Ascending aorta (tissue), 2 donors: ENCODE measurements at places on chromosomes 16 and 17.
A peak's percentile ranks its signal among the peaks of the same experiment; 100 is the strongest.

DNA sequence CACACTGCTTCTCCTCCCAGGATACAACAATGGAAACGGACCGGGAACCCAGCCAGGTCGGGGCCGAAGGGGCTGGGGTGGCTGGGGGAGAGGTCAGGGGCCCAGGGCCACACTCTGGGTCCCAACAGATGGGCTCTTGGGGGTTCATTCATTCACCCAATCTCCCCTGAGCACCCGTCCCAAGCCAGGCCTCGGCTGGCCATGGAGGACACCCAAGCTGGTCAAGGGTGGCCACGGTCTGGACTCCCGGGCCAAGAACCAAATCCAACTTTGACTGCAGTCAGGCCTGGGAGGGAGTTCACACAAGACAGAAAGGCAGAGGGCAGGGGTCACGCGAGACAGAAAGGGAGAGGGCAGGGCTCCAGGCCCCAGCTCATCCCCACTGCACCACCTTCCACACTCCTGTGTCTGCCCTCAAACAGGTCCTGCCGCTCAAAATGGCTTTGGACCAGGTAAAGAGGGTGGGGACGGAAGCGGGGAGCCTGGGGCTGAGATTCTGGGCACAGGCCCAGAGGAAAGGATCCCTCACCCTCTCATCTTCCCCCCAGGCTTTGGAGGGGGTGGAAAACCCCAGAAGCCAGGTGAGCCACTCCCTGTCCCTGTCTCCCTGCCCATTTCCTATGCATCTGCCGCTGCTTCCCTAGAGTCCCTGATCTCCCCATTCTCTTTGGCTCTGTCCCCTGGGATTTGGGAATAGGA is 12.3 kb upstream of the PKMYT1 start:
- no peaks in the 10 kb centered on the region for H3K36me3 ChIP-seq
- H3K4me3 ChIP-seq = no peak overlapping the region
- H3K4me1 ChIP-seq = no peaks in the 10 kb centered on the region
- no peak overlapping the region for H3K27ac ChIP-seq
- DNase-seq = no peak

DNA sequence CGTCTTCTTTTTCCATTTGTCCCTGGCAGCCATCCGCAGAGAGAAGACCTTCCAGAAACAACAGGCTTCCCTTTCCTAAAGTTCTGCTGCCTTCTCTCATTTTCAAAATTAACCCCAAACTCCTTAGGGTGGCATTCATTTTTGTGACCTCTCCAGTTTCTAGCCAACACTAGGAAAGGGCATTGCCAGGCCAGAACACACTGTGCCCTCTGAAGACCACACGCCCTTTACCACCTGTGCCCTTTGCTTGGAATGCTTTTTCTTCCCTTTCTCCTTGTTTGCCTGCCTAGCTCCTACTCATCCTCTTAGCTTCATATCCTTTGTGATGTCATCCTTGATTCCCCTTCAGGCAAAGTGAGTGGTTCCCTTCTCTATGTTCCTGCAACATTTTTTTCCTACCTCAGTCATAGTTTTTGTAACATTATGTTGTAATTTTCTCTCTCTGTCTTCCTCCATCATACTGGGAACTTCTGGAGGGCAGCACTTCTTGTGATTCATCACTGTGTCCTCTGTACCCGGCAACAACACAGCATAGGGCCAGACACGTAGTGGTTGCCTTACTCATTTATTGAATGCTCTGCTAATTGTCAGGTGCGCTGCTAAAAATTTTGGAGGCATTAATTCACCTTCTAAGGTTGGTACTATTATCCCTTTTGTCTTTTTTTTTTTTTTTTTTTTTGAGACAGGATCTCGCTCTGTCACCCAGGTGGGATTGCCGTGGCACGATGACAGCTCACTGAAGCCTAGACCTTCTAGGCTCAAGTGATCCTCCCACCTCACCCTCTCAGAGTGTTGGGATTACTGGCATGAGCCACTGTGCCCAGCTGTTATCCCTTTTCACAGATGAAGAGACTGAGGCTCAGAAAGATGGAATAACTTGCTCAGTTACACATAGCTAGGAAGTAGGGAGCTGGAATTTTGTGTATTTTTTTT is 1.0 kb downstream of the KAT8 start:
- peak overlapping the region; percentile 81 for H3K4me3 ChIP-seq
- H3K4me1 ChIP-seq = peaks cover 13% of the 10 kb centered on the region
- peaks cover 29% of the 10 kb centered on the region for H3K36me3 ChIP-seq
- peak overlapping the region; percentile 97 for H3K27ac ChIP-seq

- H3K4me3 ChIP-seq = no peak overlapping the region
- H3K27me3 ChIP-seq = no peaks in the 10 kb centered on the region
- no peaks in the 10 kb centered on the region for H3K4me1 ChIP-seq
Observed at GRCh38 chr16:67387479-67388079, 5.7 kb downstream of the TPPP3 start.

DNA sequence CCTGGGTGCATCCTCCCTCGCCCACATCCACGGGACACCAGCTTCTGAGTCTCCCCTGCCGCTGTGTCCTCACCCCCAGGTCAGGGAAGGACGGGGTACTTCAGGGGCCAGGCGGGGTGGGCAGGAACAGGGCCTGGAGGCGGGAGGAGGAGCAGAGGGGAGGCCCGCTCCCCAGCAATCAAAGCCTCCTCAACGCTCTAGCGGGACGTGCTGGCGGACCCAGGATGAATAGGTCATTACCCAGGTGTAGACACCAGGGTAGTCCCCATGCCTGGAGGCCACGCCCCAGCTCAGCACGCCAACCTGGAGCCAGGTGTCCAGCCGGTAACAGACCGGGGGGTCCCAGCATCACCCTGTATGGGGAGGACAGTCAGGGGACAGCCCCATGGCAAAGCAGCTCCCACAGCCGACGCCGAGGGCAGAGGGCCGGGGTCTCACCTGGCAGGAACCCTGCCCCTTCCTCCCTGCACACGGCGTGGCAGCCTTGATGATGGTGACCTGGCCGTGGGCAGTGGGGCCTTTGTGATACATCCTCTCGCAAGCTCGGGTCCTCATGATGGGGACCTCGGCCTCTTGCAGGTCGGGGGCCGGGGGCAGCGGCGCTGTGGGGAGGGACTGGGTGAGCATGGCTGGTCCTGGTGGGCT is 24.2 kb downstream of the TPSD1 start:
- H3K36me3 ChIP-seq = no peaks in the 10 kb centered on the region

GRCh38 chr16:49580751-49581303 is 207.2 kb downstream of the C16orf78 start:
- no peak for DNase-seq
- H3K4me3 ChIP-seq = no peak overlapping the region
- H3K27me3 ChIP-seq = no peaks in the 10 kb centered on the region
- H3K4me1 ChIP-seq = peaks cover 4% of the 10 kb centered on the region
- H3K36me3 ChIP-seq = no peaks in the 10 kb centered on the region

- peaks cover 5% of the 10 kb centered on the region for H3K4me1 ChIP-seq
- no peak overlapping the region for H3K4me3 ChIP-seq
- no peak for DNase-seq
- H3K36me3 ChIP-seq = no peaks in the 10 kb centered on the region
- no peak overlapping the region for H3K27ac ChIP-seq
Observed at GRCh38 chr17:68489919-68490318, 22.3 kb upstream of the PRKAR1A start.

DNA sequence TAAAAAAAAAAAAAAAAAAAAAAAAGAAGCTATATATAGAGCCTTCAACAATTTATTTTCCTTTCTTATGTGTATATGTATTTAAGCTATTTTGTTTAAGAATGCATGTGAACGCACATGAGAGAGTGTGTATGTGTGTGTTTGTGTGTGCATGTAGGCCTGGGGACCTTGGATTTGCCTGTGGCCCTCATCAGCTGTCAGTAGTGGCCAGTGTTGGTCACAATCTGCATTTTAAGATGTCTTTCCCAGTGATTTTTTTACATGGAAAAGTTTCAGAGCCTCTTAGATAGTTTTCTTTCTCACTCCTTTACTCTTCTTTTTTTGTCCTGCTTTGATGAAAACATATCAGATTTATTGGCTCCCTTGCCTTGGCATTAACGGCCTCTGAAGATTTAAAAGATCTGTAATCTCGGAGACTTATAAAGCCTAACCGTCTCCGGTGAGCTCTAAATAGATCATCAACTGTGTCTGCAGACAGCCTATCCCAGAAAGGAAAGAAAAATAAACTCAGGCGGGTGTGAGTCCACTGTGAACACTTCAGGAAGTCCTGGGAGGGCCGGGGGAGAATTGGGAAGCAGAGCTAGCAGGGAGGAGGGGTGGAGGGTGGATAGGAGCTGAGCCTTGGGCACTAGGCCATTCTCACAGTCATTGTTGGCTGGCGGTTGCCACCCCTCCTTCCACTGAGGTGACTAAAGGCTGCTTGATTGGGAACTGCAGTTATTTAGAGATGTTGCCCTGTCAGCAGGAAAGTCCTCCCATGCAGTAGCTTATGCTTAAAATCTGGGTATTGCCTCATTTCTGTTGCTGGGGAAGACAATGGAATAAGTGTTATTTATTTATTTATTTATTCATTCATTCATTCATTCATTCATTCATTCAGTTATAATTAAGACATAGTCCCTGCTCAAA is 86.8 kb downstream of the WWP2 start:
- H3K36me3 ChIP-seq = no peaks in the 10 kb centered on the region
- peak overlapping the region; percentile 29 for H3K4me3 ChIP-seq
- peak overlapping the region; percentile 78 for H3K27ac ChIP-seq
- H3K4me1 ChIP-seq = peaks cover 20% of the 10 kb centered on the region
- H3K27me3 ChIP-seq = no peaks in the 10 kb centered on the region

GRCh38 chr16:72837846-72838585 is 209.9 kb downstream of the ZFHX3 start:
- DNase-seq = no peak
- H3K27me3 ChIP-seq = no peaks in the 10 kb centered on the region
- H3K4me1 ChIP-seq = peaks cover 22% of the 10 kb centered on the region
- no peak overlapping the region for H3K4me3 ChIP-seq
- H3K36me3 ChIP-seq = no peaks in the 10 kb centered on the region
- no peak overlapping the region for H3K27ac ChIP-seq

DNA sequence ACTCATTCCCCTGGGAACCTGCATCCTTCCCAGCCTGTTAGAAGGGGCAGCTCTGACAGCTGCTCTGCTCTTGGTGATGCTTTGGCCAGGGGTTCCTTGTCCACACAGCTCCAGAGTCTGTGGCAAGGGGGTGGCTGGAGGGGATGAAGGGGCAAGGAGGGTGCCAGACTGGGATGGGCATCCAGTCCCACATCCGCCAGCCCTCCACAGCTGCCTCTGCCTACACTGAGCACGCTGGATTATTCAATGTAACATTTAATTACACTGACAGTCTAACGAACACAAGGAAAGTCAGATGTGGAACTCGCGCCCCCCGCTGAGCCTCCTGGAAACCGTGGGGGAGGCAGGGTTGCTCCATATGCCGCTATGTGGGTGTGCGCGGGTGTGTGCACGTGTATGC is 101.1 kb downstream of the C16orf78 start:
- no peak for DNase-seq
- H3K27me3 ChIP-seq = no peaks in the 10 kb centered on the region
- H3K4me3 ChIP-seq = no peak overlapping the region
- H3K36me3 ChIP-seq = no peaks in the 10 kb centered on the region
- H3K4me1 ChIP-seq = no peaks in the 10 kb centered on the region

DNA sequence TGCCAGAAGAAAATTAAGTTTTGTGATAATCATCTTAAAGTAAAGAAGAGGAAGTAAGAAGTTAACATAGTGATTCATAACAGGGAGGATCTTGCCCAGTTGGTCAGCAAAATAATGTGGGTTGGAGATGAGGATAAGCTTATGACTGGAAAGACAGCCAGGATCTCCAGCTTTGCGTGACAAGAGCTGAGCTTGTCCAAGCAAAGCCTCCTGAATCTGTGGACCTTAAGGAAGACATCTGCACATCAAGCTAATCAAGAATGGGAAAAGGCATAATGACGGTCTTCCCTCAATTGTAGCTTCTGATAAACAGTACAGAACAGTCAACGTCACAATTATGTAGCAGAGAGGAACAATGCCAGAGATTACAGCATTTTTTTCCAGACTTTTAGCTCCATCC is 744.7 kb upstream of the GOT2 start:
- H3K27me3 ChIP-seq = no peaks in the 10 kb centered on the region
- DNase-seq = no peak
- no peaks in the 10 kb centered on the region for H3K4me1 ChIP-seq
- no peak overlapping the region for H3K27ac ChIP-seq
- no peaks in the 10 kb centered on the region for H3K36me3 ChIP-seq

GRCh38 chr16:29306943-29307597 is 99.4 kb downstream of the NPIPB11 start:
- H3K4me1 ChIP-seq = no peaks in the 10 kb centered on the region
- no peak overlapping the region for H3K4me3 ChIP-seq

GRCh38 chr16:17780181-17780580 is 309.4 kb upstream of the XYLT1 start:
- H3K4me3 ChIP-seq = no peak overlapping the region
- H3K36me3 ChIP-seq = no peaks in the 10 kb centered on the region
- no peaks in the 10 kb centered on the region for H3K4me1 ChIP-seq
- DNase-seq = no peak
- H3K27ac ChIP-seq = no peak overlapping the region

DNA sequence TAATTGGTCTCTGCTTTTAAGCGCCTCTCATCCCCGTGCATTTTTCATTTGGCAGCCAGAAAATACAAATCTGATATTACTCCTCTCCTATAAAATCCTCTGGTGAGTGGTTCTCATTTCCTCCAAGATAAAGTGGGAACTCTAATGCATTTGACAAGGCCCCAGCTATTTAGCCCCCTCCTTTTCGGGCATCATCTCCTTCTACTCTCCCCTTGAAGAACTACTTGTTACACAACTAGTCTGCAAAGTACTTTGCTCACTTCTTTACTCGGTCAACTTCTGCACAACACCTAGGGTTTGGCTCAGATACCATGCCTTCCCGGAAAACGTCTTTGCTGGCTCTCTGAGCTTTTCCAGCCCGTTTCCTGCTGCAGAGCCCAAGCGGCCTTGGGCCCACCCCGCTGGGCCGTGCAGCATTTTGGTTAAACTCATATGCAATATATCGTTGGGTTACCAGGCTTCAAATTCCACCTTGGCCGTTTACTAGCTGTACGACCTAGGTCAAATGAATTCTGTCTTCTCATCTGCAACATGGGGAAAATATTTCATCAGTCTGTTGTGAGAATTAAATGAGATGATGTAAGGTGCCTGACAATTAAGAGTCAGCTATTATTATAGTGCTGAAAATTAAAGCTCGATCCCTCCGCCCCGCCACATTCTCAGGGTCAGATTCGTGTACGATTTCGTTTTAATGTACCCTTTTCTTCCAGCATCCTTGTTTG is 883 bp upstream of the TAF15 start:
- no peaks in the 10 kb centered on the region for H3K36me3 ChIP-seq
- peak overlapping the region; percentile 80 for H3K4me3 ChIP-seq
- no peak for DNase-seq
- peaks cover 4% of the 10 kb centered on the region for H3K4me1 ChIP-seq
- H3K27ac ChIP-seq = peak overlapping the region; percentile 95

GRCh38 chr17:83064021-83064731 is 15.2 kb upstream of the METRNL start:
- no peaks in the 10 kb centered on the region for H3K4me1 ChIP-seq
- no peak overlapping the region for H3K4me3 ChIP-seq
- DNase-seq = peak; percentile 53
- no peak overlapping the region for H3K27ac ChIP-seq

DNA sequence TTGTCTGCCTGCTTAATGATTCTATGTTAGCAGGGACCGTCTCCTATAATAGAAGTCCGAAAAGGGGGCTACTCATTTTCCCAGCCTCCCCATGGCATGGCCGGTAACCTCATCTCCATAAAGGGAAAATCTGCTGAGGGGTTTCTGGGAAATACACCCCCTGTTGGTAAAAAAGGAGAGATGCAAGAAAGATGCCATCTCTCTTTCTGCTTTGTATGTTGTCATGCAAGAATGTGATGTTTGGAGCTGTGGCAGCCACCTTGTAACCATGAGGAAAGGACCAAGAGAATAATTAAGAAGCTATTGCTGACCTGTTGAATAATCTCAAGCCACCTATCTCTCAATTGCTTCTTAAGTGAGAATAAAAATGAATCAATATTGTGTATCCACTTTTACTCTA is 94.8 kb upstream of the XYLT1 start:
- H3K36me3 ChIP-seq = no peaks in the 10 kb centered on the region
- no peaks in the 10 kb centered on the region for H3K27me3 ChIP-seq
- H3K4me3 ChIP-seq = no peak overlapping the region
- H3K4me1 ChIP-seq = no peaks in the 10 kb centered on the region
- H3K27ac ChIP-seq = no peak overlapping the region
